ENCODE measurements at places on chromosomes 5 and 9. TPM values are rescaled to one million over a fixed set of nuclear protein-coding genes. Genes with fewer than 3 reads are reported as not detected.

TGFBI gene
- total RNA-seq: 19.0 TPM

VCAN gene
- total RNA-seq: 0.69 TPM

SPATA31A3 gene
- not detected for total RNA-seq

FOXD4L4 gene
- total RNA-seq: 0.09 TPM

CAPSL gene
- not detected for total RNA-seq

ACTBL2 gene
- total RNA-seq: under 0.01 TPM

C5orf58 gene
- total RNA-seq: not detected

ZNF658 gene
- 5.0 TPM for total RNA-seq

INSL4 gene
- not detected for total RNA-seq

TSTD2 gene
- total RNA-seq: 13.8 TPM

TSSK1B gene
- not detected for total RNA-seq

FGF18 gene
- under 0.01 TPM for total RNA-seq

CDH10 gene
- not detected for total RNA-seq

HK3 gene
- total RNA-seq: not detected

CRHBP gene
- total RNA-seq: not detected

TOR1B gene
- 22.3 TPM for total RNA-seq

BHMT2 gene
- total RNA-seq: 2.7 TPM

PCDH1 gene
- 5.7 TPM for total RNA-seq

GPR150 gene
- under 0.01 TPM for total RNA-seq

SPATA31A6 gene
- total RNA-seq: not detected

CCDC180 gene
- total RNA-seq: 2.2 TPM

CER1 gene
- total RNA-seq: not detected

RIOK2 gene
- total RNA-seq: 15.2 TPM

TBC1D9B gene
- 71.4 TPM for total RNA-seq

CSF1R gene
- total RNA-seq: not detected

URM1 gene
- total RNA-seq: 52.5 TPM

ZNF608 gene
- 7.8 TPM for total RNA-seq

CARD19 gene
- 51.1 TPM for total RNA-seq

STK32A gene
- not detected for total RNA-seq

ENHO gene
- not detected for total RNA-seq

MYOZ3 gene
- total RNA-seq: 0.34 TPM
